Kidney (tissue), 22 donors: ENCODE measurements at places on chromosomes 7 and 10.

GRCh38 chr7:18900803-18901202 lies 216.6 kb downstream of the TWIST1 start:
- no peak for DNase-seq

DNA sequence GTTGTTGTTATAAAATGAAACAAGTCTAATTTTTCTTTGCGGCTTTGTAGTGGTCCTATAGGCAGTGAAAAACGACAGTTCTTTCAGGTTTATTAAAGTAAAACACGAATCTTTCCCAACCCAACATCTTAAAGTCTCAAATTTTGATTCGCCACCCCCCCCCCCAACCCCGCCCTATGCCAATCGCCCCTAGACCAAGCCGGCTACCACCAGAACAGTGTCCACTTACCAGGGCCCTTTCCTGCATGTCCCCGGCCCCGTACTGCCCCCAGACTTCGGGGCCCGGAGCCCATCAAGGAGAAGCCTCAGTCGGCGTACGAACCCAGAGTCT lies 335 bp upstream of the CHCHD1 start:
- no peak for DNase-seq

GRCh38 chr10:72574636-72575035 lies 51.2 kb downstream of the MICU1 start:
- DNase-seq = no peak

- DNase-seq = no peak
Measured at GRCh38 chr7:11281953-11282352, 308.3 kb downstream of the PHF14 start.

DNA sequence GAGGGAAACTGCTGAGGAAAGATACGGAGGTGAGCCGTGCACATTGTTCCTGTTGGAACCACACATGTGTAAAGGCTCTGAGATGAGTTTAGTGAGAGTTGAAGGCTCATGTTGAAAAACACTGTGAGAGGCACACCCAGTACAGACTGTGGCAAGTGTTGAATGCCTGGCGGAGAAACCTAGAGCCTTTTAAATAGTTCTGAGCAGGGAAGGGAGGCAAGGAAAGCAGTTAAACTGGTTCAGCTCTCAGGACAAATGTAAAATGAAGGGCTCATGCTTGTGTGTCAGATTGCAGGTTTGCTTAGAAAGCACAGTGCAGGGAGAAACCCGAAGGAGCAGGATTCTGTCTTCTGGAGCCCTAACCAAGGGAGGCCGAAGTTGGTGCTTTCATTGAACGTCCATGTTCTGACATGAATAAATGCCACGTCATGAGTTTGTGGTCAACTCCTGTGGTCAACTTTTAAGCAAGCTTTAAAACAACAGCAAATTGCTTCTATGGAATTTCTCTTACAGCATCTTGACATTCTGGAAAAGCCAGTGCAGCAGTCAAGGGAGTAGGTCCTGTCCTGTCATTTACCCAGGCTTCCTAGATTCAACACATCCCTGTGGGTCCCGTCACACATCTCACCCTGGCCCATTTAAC lies 650.9 kb upstream of the GALNT17 start:
- peak; percentile 33 for DNase-seq
